ENCODE measurements at places on chromosomes 1 and 21.

DNA sequence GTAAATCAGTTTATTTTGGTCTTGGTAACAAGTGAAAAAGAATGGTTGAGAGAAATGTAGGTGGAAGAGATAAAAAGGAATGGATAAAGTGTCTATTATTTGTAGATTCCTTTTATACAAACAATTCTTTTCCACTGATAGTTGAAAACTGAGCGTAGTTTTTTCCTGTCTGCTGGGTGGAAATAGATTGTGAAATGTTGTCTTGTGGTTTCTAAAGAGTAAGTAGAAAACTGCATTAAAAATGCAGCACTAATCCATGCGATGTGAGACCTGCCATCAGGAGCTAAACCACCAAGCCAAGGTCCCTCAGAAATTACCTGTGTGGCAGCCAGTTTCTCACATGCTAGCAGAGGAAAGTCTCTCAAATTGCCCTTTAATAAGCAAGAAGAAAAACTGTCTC is 103.2 kb upstream of the SLC44A3 start:
- DNase-seq: no peak

- DNase-seq: no peak
These were observed 25.1 kb downstream of the AK4 start for GRCh38 chr1:65172936-65173690.

DNA sequence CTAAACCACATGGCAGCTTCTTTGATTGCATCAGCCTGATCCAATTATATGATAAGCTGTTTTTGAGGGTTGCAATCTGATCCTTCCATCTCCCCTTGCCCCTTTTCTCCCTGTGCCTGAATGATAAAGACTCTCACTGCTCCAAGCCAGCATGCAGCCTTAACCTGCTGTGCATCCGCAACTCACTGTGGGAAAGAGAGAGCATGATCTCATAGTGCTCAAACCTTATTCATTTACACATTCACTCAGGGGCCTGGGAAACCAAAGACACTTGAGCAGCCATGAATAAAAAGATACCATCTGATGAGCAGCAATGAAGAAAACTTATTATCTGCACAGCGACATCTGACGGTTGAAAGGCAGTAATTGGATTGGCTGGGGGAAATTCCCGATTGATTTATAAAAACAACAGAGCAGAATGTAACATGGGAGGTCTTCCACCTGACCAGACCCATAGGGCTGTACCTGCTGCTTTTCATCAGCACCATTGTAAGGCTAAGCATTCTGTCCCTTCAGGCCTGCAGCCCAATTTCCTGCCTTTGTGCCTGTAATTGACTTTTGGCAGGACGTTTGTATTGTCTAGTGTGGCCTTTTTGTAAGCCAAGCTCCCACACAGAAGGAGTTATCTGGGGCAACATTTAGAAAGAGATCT is 62.5 kb downstream of the KIAA0040 start:
- DNase-seq: peak; percentile 39

- no peak for DNase-seq
These were observed 16.2 kb downstream of the SYF2 start for GRCh38 chr1:25216123-25216522.

GRCh38 chr1:112509005-112509659 is 367 bp downstream of the WNT2B start:
- peak; percentile 22 for DNase-seq
